ENCODE measurements at places on chromosomes 6 and 20. TPM values are rescaled to one million over a fixed set of nuclear protein-coding genes. Genes with fewer than 3 reads are reported as not detected.

MCUR1 gene
- 12.0 TPM for total RNA-seq

SNX3 gene
- total RNA-seq = 228 TPM

FOXC1 gene
- total RNA-seq = 17.9 TPM

RBPJL gene
- total RNA-seq = not detected

ELOVL4 gene
- 1.4 TPM for total RNA-seq

TREML1 gene
- total RNA-seq = not detected

DNA sequence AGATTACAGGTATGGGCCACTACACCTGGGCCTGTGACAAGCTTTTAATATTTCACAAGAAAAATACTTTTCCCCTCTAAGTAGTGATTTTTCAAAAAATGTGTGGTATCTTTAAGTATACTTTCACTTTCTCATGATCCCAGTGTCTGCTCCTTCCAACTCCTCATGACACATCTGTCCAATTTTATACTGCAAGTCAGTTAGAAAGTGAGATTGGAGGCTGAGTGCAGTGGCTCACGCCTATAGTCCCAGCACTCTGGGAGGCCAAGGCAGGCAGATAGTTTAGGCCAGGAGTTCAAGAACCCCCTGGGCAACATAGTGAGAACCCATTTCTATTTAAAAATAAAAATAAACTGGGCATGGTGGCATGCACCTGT lies 20.2 kb downstream of the PIM1 start:
- DNase-seq = no peak

DNA sequence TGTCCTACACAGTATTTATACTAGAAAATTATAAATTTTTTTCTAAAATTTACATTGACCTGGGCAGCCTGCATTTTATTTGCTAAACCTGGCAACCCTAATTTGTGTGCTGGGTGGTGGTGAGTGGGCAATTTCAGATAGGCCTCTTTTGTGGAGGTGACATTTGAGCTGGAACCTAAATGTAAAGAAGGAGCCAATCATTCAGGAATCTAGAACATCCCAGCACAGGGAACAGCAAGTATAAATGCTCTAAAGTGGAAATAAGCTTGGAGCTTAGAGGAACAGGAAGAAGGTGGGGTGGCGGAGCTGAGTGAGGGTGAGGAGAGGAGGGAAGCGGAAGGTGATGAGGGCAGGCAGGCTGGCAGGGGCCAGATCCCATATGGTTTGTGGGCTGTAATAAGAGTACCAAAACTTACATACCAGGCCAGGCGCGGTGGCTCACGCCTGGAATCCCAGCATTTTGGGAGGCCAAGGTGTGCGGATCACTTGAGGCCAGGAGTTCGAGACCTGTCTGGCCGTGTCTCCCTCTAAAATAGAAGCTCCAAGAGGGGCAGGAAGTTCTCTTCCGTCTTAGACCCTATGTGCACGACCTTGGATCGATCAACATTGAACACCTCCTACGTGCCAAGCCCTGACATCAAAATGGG lies 549 bp upstream of the CSE1L start:
- no peak for DNase-seq

DNA sequence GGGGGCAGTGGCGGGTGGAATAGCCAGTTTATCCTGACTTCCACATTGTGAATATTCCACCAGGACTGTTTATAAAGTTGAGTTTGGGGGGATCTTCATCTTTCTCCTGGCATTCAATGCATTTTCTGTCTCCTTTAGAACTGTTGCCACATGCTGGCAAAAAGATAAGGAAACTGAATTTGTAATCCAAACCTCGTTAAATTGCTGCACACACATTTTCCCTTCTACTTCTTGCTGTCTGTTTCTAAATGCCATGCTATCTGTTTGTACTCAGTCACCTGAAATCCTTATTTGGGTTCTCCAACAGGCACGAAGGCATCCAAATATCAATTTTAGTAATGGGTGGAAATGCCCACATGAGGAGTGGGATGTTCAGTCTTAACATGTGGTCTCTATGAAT lies 180.2 kb upstream of the CCN2 start:
- no peak for DNase-seq

- no peak for DNase-seq
Observed at GRCh38 chr6:106094261-106094963, 8.3 kb downstream of the PRDM1 start.

DNA sequence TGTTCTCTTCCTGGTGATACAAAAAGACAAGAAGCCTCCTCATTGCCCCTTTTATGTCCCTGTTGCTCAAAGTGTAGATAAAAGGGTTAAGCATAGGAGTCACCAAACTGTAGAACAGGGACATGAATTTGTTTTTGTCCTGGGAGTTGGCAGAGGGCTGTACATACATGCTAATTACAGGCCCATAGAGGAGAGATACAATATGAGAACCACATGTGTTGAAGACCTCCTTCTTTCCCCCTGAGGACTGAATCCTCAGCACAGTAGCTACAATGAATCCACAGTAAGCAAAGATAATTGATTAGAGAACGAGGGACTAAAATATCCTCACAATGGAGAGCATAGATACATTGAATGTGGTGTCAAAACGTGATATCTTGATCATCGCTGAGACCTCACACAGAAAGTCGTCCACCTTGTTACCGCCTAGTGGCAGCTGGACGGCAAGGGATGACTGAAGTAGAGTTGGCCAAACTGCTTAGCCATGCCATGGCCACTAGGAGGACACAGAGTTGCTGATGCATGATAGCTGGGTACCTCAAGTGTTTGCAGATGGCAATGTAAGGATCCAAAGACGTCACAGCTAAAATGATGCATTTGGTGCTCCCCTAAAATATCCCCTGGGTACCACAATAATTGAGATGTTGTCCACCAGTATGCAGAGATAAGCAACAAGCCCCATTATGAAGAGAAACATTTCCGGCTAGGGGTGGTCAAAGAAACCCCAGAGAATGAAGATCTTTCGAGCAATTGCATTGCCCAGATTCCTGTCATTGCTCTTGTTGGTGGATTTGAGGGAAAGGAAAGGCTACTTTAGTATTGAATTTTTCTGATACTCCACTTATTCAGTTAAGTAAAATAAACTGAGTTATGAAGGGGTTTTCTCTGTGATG lies 15.0 kb downstream of the OR2B3 start:
- peak; percentile 18 for DNase-seq

DNA sequence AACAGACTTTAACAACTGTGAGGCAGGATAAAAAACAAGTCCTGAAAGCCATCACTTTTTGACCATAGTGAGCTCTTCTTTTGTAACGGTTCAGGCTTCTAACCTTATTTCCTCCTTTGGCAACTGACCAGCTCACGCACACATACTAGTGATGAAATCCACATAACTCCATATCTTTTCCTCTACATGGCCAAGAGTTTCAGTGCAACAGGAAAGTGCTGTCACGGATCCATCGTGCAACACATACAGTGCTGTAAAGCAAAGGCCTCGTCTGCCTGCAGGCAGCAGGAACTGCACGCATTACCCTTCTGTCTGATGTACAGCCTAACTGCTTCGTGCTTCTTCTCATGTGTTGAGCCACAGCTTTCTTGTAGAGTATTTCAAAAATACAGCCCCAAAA lies 108.5 kb downstream of the EPM2A start:
- no peak for DNase-seq

DNA sequence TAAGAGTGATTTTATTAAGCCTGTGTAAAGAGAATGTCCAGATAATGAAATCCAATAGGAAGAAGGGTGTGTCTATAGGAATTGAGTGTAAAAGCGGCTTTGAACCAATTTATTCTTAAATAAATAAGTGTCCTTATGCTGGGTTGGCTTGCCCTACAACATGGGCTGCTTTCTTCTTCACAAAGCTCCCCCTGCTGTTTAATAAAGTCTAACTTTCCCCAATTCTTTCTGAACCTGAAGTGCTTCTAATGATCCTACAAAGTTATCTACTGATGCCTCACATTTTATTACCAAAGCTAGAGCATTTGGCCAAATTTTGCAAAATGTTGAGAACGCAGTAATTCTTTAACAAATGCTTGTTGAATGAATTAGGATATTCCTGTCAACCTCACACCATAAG lies 36.3 kb upstream of the SIRT5 start:
- DNase-seq = peak; percentile 62

DNA sequence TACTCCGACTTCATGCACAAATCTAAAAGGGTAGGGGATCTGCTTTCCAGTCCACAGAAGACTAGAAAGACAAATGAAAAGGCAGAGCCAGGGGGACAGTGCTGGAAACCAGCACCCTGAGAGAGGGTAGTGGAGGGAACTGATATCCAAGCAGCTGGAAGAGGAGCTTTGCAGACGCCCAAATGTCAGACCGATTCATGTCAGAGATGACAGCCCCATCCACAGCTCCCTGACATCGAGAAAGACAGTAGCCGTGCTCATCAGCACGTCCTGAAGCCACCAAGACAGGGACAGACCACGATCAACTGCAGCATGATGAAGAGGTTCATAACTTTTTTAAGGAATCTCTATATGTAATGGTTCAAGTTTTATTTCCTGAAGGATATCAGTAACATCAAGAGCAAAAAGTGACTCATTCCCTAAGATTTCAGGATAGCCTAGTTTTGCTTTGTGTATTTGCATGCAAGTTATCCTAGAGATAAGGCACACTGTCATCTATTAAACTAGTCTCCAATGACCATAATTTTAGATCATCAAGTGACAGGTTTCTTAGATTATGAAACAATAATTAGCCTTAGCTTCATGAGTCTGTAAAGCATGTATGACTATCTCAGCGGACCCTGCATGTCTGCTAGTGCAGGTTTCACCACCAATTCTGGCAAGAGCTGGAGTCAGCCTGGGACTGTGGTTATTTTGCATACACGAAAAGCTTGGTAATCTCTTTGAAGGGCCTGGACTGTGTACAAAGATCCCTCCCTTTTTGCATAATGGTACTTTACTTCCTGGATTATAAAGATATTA lies 43.0 kb downstream of the PRDM1 start:
- peak; percentile 39 for DNase-seq

DNA sequence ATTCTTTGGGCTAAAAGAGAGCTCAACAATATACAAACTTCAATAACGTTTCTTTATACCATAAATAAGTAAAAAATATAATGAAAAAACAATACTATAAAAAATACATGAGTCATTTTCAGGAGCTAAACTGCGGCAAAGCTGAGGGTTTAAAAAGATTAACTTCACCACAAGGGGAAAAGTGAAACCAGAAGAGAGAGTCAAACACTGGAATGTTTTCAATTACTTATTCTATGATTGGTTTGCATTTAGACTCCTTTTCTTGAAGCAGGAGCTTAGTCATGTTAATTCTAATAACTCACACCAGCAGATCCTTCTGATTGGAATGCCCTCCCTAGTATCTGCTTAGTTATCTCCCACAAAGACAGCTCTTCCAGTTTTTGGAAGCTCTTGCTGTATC lies 627.3 kb downstream of the UTRN start:
- peak; percentile 84 for DNase-seq

DNA sequence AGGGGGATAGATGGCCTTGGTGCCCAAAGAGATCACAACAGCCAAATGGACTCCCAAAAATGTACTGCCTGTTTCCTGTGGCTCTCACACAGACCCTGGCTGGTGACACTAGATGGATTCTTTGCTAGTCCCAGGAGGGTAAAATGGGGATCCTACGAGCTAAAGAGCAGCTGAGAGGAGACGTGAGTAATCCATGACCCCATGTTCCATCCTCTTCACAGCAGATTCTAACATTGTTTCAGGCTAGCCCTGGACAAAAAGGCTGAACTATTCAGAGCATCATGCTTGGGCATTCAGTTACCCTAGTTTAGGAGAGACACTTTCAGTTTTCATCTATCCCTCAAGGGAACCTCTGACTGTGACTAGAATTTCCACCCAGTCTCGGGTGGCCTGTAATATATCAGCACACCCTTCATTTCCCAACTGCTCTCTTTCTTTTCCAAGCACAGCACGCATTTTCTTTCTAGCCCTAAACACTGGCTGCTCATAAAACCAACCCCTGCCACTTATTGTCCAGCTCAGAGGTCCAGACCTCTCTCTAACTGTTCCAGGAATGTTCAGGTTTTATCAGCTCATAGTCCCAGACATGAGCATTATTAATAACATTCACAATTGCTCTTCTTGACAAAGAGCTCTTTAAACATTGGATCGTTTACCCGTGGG lies 48.5 kb downstream of the SLC22A1 start:
- no peak for DNase-seq

DNA sequence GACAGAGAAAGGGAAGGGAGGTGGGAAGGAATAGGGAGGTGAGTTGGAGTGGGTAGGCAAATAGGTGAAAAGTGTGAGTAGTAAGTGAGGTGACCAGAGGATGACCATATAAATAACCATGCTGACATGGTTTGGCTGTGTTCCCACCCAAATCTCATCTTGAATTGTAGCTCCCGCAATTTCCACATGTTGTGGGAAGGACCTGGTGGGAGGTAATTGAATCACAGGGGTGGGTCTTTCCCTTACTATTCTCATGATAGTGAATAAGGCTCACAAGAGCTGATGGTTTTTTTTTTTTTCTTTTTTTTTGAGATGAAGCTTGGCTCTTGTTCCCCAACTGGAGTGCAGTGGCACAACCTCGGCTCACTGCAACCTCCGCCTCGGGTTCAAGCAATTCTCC lies 21.5 kb upstream of the SMIM13 start:
- DNase-seq = no peak

- no peak for DNase-seq
Observed at GRCh38 chr6:151059612-151060095, 180.1 kb upstream of the AKAP12 start.

- no peak for DNase-seq
Observed at GRCh38 chr6:106180208-106180607, 94.1 kb downstream of the PRDM1 start.

DNA sequence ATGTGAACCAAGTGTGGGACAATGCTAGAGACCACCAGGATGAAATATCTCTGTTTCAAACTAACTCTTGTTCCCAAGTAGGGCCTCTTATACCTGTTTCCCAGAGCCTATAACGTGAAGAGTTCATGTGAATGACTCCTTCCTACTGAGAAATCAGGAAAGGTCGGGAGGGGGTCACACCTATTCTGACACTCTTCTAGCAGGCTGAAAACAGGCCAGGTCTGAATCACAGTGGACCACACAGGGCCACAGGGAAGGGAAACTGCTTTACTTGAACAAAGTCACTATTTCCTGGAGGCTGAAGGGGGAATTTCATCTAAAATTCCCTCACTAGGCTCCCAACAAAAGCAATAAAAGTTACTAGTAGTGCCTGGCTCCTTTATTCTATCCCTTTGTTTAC lies 88.4 kb upstream of the BMP2 start:
- peak; percentile 35 for DNase-seq

- DNase-seq = no peak
Observed at GRCh38 chr6:107753778-107754177, 70.3 kb downstream of the SCML4 start.

GRCh38 chr20:61605283-61605682 lies 353.2 kb downstream of the CDH4 start:
- DNase-seq = no peak

All from renal cortical epithelial cell (primary cell).